CD4-positive, alpha-beta T cell treated with Interleukin-15 for 1 hour (primary cell): ENCODE measurements at places on chromosomes 13 and 19.

- DNase-seq = no peak
Observed at GRCh38 chr13:47545201-47546024, 455.7 kb downstream of the SUCLA2 start.

DNA sequence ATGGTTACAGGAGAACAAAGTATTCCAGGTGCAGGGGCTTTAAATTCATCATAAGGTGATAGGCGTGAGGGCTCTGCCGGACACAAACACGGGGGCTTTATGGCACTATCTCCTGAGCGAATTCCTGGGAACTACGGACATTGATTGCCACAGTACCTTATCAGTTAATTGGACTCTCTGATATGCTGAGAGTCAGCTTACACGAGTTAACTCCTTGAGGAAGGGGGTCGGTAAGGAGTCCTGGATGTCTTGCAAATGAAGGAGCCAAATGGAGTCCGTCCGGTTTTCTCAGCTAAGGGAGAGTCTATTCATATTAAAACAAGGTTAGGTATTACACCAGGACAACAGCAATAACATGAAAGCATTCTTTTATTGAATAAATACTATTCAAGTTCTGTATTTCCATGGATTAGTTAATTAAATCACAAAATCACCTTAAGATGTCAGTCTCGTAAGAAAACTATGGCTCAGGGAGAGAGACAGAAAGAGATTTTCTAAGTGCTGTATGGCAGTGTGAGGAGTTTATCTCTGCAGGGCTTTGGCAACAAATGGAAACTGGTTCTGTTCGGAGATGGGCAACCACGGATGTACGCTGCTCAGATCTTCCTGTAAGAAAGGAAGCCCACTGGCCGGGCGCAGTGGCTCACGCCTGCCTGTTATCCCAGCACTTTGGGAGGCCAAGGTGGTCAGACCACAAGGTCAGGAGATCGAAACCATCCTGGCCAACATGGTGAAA is 26.2 kb upstream of the HIF3A start:
- no peak for DNase-seq

DNA sequence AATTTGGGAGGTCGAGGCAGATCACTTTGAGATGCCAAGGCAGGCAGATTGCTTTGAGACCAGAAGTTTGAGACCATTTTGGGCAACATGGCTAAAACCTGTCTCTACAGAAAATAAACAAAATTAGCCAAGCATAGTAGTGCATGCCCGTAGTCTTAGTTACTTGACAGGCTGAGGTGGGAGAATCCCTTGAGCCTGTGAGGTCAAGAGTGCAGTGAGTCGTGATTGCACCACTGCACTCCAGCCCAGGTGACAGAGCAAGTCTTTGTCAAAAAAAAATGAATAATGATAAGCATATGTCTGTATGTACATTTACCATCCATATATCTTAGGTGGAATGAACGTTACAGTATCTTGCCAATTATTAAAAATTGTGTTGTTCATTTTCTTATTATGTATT is 2447.7 kb downstream of the PCDH9 start:
- DNase-seq = no peak

GRCh38 chr13:97720896-97721295 is 232.6 kb upstream of the IPO5 start:
- no peak for DNase-seq

DNA sequence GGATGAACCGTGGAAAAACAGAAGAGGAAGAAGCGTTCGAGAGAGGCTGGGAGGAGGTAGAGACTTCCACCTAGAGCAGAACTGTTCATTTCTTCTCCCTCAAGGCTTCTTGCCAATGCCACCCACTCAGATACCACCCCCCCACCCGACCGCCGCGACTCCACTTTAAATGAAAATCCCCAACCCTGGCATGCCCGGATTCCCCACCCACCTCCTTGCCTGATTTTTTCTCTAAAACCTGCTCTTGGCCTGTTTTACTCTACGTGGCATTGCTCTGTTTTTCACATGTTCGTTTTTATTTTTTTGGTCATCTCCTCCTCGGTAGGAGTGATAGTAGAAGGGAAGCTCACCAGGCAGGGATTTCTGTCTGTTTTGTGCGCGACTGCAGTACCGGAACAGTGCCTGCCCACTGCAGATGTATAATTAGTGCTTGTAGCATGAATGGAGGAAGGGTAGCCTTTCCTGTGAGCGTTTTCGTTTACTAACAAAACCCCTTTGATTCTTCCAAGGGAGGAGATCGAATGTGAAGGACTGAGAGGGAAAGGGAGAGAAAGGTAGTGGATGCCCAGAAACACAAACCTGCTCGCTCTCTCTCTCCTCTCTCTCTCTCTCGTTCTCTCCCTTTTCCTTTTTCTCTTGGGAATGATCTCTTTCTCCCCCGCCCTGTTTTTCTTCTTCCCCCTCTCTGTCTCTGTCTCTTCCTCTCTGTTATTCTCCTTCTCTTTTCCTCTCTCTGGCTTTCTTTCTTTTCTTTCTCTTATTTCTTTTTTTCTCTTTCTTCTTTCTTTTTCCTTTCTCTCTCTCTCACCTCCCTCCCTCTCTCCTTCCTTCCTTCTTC is 2.2 kb downstream of the CD70 start:
- no peak for DNase-seq

GRCh38 chr13:79456051-79456450 is 24.9 kb upstream of the NDFIP2 start:
- DNase-seq = no peak

DNA sequence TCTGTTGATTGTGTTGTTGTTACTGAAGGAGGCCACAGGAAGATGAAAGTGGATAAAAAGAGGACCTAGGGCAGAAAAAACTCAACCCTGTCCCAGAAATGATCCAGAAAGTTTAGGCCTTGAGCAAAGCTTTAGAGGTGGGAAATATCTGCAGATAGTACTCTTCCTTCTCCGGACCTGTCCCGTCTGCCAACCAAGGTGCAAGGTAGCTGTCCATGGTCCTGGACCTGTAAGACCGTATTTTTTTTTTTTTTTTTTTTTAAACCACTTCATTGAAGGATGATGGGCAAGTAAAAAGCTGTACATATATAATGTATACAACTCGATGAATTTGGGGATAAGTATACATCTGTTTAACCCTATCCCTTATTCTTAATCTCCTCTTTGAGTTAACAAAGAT is 225.9 kb downstream of the OLFM4 start:
- DNase-seq = no peak

DNA sequence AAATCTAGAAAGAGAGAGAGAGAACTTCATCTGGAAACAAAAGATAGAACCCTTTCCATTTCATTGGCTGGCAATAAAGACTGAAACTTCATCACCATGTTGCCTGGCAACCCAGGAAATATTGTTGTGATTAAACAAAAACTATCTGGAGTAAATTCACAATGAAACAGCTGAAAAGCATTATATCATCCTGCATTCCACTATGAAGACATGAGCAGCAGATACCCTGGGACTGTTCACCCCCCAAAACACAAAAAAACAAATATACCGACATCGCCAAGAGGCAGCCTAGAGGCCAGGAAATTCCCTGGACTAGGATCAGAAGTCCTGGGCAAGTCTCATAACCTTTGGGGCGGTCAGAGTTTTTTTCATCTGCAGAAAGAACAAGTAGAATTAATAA is 158.3 kb downstream of the FOXO1 start:
- no peak for DNase-seq

DNA sequence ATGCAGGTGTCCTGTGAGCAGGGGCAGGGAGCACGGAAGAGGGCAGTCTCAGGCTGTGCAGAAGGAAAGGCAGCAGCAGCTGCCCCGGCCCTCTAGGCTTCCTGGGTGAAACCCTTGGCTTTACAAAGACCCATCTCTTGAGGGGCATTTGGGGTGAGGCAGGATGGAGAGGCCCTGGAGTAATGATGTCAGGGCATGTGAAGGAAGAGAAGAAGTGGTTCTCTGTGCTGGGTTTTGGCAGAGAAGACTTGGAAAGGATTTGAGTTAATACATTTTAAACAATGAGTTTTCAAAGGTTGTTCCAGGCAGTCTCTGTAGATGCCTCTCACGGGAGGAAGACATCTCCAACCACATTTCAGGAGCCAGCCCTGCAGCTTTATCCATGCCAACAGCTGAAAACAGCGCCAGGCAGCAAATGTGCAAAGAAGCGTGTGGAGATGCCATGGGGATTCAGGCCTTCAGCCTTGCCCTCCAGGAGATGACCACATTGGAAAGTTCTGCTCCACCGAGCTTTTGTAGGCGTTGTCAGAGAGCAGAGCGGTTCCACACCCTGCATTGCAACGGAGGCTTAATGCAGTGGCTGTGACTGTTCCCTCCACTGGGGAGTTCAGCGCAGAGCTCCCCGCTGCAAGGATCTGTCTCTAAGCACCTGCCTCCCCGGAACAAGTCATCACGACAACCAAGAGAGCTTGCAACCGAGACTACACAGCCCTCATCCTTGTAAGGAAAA is 322.8 kb downstream of the UQCRFS1 start:
- DNase-seq = no peak

DNA sequence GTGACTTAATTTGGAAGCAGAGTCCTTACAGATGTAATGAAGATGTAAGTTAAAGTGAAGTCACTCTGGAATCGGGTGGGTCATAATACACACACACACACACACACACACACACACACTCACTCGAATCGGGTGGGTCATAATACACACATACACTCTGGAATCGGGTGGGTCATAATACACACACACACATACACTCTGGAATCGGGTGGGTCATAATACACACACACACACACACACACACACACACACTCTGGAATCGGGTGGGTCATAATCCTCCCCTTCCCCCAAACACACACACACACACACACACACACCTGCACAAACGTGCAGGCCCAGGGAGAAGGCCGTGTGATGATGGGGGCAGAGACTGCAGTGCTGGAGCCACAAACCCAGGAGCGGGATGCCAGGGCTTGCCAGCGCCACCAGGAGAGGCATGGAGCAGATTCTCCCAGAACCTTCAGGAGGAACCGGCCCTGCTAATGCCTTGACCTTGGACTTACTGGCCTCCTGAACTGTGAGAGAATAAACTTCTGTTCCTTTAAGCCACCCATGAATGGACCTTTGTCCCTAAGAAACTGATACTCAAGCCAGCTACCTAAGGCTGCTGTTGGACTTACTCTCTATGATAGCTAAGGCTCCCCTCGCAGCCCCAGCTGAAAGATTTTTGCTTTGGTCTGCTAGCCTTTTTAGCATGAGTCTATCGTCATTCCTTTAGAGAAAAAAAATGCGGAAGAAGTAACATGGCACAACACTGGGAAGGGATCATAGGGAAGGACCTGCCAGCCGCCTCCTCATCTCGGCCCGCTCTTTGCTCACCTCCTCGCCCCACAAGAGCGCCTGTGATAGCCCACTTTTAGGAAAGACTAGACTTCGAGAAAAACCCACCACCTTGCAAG is 136.2 kb upstream of the RNF113B start:
- no peak for DNase-seq

DNA sequence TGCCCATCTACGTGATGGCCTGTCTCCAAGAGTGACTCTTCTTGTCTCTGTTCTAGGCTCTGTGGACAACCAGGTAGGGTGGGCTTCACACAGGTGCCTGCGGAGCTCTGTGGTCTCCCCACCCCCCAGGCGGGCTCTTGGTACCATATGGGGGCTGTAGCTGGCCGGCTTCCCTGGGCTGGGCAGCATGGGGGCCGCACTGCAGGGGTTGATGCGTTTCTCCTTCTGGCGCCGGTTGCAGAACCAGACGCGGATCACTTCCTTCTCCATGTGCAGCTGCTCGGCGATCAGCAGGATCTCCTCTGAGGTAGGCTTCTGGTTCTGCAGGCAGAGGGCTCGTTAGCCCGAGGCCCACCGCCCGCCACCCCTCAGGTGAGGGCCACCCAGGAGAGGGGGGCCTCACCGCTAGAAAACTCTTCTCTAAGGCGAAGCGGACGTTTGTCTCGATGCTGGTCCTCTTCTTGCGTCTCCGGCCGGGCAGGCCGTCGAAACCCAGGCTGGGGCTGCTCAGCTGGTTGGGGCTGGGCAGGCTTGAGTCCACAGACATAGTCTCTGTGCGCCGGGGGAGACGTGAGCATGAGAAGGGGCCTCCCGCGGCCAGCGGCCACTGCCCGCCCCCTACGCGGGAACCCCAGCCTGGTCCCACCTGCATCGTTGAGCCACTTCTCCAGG is 19.3 kb downstream of the ZNF574 start:
- no peak for DNase-seq

GRCh38 chr13:51802631-51803418 is 1.1 kb downstream of the DHRS12 start:
- DNase-seq = no peak

- DNase-seq = no peak
Observed at GRCh38 chr19:39137131-39137530, 11.5 kb downstream of the PAK4 start.
